ENCODE measurements at places on chromosomes 2 and 18.

DNA sequence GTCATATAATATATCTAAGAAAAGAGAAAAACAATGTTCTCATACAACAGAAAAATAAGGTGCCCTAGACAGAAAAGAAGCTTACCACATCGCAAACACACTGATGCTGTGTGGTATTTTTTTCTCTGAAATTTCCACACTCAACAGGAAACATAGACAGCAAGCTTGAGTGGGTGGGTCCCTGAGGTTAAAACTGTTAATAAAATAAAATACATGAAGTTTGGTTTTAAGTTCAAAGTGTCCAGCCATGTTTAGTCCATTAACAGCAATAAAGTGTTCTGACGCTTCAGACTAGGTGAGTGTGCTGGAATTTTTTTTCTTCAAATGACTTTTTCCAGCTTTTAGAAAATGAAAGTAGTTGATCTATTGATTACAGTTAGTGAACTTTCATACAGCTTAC is 83.3 kb upstream of the EPB41L5 start:
- DNase-seq: no peak

- DNase-seq: no peak
Observed at GRCh38 chr2:81249152-81249551, 944.6 kb upstream of the LRRTM1 start.

- DNase-seq: no peak
Observed at GRCh38 chr2:56784046-56784445, 600.3 kb downstream of the CCDC85A start.

DNA sequence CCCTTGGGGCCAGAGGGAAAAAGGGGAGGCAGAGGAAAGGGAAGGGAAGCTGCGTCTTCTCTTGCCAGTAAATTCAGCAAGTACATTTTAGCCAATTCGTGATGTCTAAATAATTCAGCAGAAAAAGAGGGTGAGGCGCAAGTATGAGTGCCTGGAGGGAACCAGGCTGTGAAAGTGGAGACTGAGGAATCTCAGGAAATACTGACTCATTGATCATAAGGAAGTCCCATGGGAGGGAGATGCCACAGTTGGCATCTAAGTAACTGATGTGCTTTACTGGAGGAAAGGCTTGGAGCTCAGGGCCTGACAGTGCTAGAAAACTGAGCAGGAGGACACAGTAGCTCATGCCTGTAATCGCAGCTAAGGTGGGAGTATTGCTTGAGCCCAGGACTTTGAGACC is 31.1 kb downstream of the KIF5C start:
- DNase-seq: peak; percentile 59

DNA sequence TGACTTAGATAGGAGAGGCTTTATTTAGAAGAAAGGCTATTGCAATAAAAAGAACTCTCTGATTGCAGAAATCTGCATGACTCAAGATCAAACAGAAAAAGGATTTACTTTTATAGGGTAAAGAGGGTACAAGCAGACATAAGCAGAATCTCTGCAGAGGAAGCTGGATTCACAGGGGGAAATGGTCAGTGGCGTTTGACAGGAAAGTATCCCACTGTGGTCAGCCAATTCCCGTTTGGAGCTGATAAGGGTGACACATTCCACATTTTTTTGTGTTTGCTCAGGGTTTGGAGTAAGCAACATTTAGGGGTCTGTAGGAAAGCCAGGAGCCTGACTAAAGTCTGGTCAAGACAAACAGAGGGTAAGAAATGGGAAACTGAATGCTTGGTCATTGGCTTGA is 23.9 kb upstream of the SCYGR5 start:
- DNase-seq: no peak

DNA sequence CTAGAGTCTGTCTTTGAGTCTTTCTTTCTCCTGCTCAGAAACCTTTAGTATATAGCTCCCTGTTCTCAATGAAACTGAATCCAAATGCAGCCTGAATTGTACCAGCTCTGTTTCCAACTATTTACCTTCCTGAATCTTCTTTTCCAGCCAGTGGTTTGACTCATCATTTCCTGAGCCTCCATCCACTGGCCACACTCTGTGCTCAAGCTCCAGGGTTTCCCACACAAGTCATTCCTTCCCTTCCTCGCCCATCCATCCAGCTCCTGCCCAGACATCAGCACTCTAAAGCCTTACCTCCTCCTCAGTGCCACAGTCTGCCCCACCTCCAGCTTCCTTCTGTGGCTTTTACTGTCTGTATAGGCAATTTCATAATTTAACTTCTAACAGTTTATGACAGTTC is 233.6 kb upstream of the RASGRP3 start:
- DNase-seq: no peak

- DNase-seq: no peak
Observed at GRCh38 chr2:190634381-190634780, 14.5 kb upstream of the NAB1 start.

DNA sequence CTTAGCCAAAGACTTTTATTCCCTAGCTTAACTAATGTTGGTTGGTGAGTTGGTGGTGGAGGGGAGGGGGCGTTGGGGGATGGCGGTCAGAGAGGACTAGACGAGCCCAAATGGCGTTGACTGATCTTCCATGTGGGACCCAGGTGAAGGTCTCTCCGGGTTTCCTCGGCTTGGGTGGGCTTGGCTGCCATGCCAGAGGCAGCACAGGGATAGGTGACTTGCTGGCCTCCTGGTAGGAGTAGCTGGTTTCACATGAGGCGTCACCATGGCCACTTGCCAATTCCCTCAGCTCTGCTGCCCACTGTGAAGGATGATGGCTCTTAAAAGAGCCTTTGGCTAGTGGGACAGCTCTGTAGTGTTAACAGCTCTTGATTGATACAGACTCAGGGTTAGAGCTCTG is 1337.0 kb upstream of the FAM98A start:
- DNase-seq: no peak

GRCh38 chr2:239268082-239268481 is 132.7 kb downstream of the HDAC4 start:
- DNase-seq: no peak

DNA sequence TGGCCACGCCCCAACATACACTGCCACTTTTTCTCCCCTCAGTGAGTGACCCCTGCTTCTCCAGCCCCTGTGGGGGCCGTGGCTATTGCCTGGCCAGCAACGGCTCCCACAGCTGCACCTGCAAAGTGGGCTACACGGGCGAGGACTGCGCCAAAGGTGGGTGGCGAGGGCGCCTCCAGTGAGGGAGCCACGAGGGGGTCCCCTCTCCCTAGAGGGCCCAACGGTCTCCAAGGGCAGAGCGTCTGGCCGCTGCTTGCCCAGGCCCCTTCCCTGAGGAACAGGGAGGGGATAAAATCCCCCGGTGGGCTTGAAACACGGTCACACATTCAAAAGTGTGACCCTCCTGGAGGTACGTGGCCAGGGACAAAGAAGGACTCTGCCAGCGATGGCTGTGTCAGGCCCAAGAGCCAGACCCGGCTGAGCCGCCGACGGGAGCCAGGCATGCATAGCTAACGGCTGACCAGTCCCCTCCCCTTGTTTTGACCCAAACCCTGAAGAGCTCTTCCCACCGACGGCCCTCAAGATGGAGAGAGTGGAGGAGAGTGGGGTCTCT is 37.2 kb downstream of the MTERF4 start:
- DNase-seq: no peak

GRCh38 chr18:50724751-50725151 is 95.1 kb downstream of the MRO start:
- no peak for DNase-seq

DNA sequence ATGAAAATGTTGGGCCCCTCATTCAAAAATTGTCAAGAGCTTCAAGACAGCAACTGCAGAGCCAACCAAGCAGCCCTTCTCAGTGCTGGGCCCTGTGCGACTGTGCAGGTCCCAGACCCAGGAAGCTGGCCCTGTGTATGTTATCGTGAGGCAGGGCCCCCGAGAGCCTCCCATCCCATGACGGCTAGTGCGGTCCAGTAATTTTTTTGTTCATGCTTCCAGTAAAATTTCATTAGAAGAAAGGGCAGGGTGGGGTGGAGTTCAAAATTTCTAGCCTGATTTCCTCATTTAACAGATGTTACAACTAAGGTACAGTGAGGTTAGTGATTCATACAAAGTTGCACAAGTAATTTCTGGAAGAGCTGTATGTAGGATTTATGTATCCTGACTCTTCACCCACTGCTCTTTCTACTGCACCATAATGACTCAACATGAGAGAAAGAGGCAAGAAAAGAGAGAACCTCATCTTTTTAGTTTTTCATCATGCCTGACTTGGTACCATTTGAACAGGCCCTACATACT is 105.5 kb downstream of the ZEB2 start:
- no peak for DNase-seq

- no peak for DNase-seq
Observed at GRCh38 chr2:197240421-197241041, 70.0 kb downstream of the ANKRD44 start.

GRCh38 chr18:43875511-43875910 is 598.2 kb upstream of the SYT4 start:
- DNase-seq: no peak

DNA sequence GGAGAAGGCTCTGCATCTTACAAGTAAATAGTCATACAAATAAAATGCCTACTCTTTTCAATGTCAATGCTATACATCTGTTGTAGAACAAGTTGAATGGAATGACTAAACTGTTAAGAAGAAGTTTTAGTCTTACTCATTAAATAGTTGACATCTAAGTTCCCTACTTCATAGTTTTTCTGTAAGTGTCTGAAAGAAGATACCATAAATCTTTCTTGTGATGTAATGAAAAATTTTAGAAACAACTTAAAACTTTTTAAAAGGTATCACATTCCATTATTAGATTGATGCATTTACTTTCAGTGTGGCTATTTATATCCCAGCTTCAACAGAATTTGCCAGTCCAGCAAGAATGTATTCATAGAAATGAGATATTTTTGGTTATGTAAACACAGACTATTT is 185.2 kb upstream of the EPC2 start:
- no peak for DNase-seq

GRCh38 chr2:181149056-181149455 is 168.7 kb downstream of the UBE2E3 start:
- DNase-seq: no peak

GRCh38 chr2:126664234-126664633 is 8.3 kb downstream of the GYPC start:
- no peak for DNase-seq

- no peak for DNase-seq
Observed at GRCh38 chr2:209121691-209122090, 302.2 kb upstream of the MAP2 start.

- DNase-seq: no peak
Observed at GRCh38 chr2:96176661-96177060, 31.4 kb upstream of the DUSP2 start.

- no peak for DNase-seq
Observed at GRCh38 chr2:215059724-215060123, 78.7 kb downstream of the ABCA12 start.

GRCh38 chr2:37873229-37873628 is 51.9 kb upstream of the RMDN2 start:
- peak; percentile 72 for DNase-seq

DNA sequence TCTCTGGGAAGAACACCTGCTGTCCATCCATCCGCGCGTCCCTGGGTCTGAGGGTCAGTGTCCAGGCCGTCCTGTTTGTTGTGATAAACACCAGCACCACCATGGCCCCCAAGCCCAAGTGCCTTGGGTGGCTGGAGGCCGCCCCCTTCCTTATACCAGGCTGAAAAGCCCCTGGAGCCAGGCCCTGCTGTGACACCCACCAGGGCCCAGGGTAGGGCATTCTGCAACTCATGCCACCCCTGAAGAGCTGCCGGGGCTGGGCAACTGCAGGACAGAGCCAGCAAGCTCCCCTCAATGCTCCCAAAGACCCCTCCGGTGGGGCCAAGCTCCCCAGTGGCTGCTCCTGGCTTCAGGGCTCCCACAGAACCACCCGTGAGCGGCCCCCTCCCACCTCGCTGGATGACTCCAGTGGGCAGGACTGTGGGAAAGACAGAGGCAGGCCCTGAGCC is 31.9 kb upstream of the SNED1 start:
- DNase-seq: no peak

GRCh38 chr2:73776381-73776780 is 3.5 kb downstream of the DUSP11 start:
- no peak for DNase-seq

DNA sequence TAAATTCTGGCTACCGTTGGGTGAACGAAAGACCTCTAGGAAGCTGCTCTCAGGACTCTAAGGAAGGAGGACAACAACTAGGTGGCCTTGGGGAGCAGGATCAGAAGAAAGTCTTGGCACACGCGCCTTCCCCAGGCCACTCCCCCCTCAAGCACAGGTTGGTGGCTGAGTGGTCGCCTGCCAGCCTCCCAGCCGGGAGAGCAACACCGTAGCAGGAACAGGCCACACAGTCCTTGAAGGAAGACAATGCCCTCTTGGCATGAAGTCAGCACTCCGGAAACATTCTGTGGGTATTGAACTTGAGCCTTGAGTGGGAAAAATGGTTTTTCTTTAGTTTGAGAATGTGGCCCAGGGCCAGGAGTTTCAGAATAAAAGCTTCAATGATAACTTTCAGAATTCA is 87.4 kb upstream of the AGAP1 start:
- DNase-seq: peak; percentile 0

DNA sequence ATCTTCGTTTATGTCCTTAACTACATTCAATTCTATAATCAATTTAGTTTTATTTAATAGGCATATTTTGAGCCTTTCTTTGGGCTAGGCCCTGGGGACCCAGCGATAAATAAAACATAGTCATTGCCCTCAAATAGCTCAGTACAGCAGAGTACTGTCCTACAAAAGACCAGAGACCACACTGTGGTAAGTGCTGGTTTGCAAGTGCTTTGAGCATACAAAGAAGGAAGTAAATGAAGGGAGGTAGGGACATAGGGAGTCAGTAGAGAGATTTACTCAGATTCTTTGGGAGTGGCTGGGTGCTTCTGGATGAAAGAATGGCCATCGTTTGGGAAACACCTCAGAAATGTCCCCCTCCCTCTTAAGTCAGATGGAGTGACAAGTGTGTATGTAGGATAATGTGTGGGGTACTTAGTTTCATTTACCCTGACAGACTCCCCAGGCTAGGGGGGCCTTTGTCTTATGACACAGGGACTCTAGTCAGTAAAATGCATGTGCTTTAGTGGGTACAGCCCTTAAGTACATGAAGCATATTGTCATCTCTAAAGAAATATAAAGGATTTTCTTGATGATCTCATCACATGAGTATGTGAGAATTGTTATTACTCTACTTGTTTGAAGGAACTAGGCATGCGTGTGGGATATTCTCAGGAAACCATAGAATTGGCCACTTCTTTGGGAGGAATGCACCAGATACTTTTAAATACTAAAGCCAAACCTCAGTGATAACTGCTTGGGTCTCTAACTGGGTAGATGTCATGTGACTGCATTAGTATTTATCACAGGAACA is 35.1 kb downstream of the MAPRE2 start:
- DNase-seq: no peak

- no peak for DNase-seq
Observed at GRCh38 chr2:16135196-16135912, 195.0 kb downstream of the MYCN start.

DNA sequence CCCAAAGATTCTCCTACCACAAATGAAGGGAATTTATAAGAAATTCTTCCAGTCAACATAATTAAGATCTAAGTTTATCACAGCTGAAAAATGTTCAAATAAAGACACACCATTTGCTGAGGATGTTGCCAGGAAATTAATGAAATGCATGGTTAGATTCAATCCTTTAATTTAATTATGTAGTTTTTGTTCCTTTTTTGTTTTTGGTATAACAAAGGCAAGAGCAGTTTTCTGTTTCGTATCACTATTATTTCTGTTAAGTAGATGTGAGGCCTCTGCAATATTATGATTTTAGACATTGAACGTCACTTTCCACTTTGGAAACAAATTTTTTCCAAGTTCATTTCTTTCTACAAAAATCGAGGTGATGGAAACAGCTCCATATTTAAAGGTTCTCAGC is 440.0 kb downstream of the THSD7B start:
- no peak for DNase-seq

GRCh38 chr2:237092920-237093781 is 7.5 kb downstream of the COPS8 start:
- peak; percentile 9 for DNase-seq

- no peak for DNase-seq
Observed at GRCh38 chr2:215611609-215612386, 175.9 kb upstream of the FN1 start.

Data from NCI-H69 (cell line).